ENCODE measurements at places on chromosomes 13 and 19.

DNA sequence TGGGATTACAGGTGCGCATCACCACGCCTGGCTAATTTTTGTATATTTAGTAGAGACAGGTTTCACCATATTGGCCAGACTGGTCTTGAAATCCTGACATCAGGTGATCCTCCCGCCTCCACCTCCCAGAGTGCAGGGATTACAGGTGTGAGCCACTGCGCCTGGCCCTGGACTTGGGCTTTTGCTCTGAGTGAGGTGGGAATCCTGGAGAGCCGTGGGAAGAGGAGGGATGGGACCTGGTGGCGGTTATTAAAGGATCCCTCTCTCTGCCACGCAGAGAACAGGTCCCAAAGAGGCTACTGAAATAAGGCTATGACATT, 1.7 kb upstream of the TLE5 start:
- DNase-seq = no peak

- no peak for DNase-seq
Measured at GRCh38 chr19:2345076-2345475, 15.0 kb upstream of the TMPRSS9 start.

GRCh38 chr13:36352350-36352749, 6.2 kb upstream of the SPART start:
- no peak for DNase-seq

DNA sequence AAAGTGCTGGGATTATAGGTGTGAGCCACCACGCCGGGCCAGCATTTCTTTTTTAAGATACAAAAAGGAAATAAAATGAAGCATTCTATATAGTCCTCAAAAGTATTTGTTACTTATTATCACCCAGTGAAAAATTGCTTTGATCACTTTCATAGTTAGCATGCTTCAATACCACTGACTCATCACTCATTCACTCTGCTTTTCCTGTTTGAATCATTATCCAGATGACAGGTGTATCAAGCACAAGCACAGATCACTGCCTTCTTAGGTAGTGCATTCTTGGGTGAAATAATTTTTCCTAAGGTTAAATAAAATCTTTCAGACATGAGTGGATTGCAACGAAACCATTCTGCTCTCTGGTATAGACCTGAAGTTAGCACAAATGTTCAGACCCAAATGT, 35.8 kb upstream of the SPART start:
- DNase-seq = no peak

- no peak for DNase-seq
Measured at GRCh38 chr13:34698945-34699344, 243.1 kb upstream of the NBEA start.

DNA sequence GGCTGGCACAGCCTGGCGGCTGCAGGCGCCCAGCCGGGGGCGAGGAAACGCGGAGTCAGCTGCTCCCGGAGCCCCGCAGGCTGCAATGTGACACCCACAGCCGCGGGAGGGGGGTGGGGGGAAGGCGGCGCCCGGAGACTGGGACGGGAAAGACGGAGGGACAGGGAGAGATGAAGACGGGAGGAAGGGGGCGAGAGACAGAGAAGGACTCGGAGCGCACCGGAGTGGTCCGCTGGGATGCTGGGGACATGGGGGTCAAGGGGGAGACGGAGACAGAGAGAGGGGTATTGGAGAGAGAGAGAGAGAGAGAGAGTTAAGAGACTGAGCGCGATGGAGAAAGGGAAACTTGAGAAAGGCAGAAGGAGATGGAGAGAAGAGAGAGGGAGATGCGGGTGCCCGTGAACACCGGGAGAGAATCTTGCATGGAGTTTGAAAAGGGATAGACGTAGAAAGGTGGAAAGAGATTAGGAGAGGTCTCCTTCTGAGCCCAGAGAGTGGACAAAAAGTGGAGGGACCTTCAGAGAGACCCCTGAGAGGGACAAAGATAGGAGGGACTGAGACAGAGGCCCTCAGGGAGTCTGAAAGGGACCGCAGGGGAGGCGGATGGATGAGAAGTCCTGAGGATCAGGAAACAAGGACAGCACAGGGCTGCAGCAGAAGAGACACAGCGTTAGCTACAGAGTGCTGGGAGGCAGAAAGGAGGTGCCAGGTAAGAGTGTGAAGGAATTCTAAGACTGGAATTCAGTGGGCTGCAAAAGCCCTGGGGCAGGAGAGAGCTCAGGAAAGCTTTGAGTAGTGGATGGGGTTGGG, 1.0 kb downstream of the SCN1B start:
- DNase-seq = no peak

All from activated CD4-positive, alpha-beta T cell treated with anti-CD3 and anti-CD28 coated beads, Interleukin-2, amount 50 U/mL, for 4 hours (primary cell).